ENCODE measurements at places on chromosomes 16 and 17. TPM values are rescaled to one million over a fixed set of nuclear protein-coding genes. Genes with fewer than 3 reads are reported as not detected.

Gene CCL16
- total RNA-seq, result not detected

Gene MARCHF10
- not detected for total RNA-seq

Gene PLA2G10
- total RNA-seq, result not detected

Gene HAP1
- total RNA-seq, result not detected

Gene ORMDL3
- 53.7 TPM for total RNA-seq

Gene TMEM204
- 14.8 TPM for total RNA-seq

Gene PIRT
- not detected for total RNA-seq

Gene BAHCC1
- total RNA-seq, result 0.10 TPM

Gene HEATR9
- total RNA-seq, result 0.24 TPM

Gene GPR179
- total RNA-seq, result 0.02 TPM

Gene CCL17
- total RNA-seq, result 1.6 TPM

Gene TMEM92
- 0.07 TPM for total RNA-seq

Gene CLDN6
- not detected for total RNA-seq

Gene MYH3
- total RNA-seq, result 1.6 TPM
